ENCODE measurements at places on chromosomes 3 and 15.

DNA sequence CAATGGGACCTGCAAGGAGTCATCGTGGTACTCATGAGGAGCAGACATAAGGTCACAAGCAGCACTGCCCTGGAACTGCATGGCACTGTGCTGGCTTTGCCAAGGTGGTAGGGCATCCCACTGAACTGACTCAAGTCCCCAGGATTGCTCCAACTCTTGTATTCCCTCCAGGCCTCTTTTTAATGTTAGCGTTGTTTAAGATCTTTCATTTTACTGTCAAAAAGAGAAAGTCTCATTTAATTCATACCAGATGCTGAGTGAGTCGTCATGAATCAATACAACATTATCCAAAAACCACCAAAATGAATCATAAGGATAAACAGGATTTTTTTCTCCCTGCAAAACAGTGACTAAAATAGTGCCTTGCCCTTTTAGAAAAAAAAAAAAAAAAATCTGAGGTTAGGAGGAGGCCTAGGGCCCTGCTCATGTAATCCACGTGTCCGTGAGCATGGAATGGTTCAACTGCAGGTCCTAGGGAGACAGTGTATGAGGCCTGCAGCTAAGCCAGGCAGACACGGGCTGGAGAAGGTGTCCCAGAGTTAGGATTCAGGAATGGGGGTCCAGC, 36.7 kb upstream of the BLM start:
- DNase-seq: peak; percentile 86

GRCh38 chr15:29021857-29022256, 136.1 kb downstream of the APBA2 start:
- no peak for DNase-seq

DNA sequence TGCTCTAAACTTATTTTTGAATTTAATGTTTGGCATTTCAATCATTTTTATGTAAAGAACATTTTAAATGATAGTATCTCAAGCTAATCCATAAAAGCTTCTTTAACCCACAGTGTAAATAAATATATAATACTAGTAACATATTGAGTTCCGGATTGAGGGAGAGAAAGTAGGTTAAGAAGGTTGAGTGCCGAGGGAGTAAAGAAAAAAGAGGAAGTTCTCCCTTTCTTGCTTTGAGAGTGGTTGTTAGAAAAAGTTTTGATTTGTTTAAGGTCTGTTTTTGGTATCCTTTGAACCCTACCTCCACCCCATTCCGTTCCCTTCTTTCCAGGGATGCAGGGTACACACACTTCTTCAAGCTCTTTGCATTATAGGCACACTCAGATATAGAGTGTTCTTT, 130.8 kb downstream of the VPS8 start:
- no peak for DNase-seq

- DNase-seq: no peak
Observed at GRCh38 chr3:110754212-110754916, 317.3 kb upstream of the NECTIN3 start.

GRCh38 chr3:145776782-145777408, 384.1 kb downstream of the PLOD2 start:
- peak; percentile 54 for DNase-seq

- peak; percentile 57 for DNase-seq
Observed at GRCh38 chr3:20056725-20057611, 16.7 kb downstream of the KAT2B start.

DNA sequence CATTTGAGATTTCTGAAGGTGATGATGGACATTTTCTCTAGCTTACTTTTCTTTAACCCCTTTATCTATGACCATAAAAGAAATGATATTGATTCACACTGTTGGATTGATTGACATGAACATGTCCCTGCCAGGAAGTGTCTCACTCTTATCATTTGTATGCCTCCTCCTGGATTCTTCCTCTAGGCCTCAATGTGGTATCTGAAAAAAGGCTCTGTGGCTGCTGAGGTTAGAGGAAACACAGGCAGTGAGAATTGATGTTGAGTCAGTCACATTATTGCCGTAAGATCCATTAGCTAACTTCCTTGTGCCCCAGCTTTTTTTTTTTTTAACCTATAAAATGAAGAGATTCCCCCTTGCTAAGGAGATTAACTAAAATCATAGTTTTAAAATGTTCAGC, 8.0 kb upstream of the THRB start:
- peak; percentile 16 for DNase-seq

GRCh38 chr3:179716811-179717210, 64.0 kb downstream of the USP13 start:
- DNase-seq: peak; percentile 78

DNA sequence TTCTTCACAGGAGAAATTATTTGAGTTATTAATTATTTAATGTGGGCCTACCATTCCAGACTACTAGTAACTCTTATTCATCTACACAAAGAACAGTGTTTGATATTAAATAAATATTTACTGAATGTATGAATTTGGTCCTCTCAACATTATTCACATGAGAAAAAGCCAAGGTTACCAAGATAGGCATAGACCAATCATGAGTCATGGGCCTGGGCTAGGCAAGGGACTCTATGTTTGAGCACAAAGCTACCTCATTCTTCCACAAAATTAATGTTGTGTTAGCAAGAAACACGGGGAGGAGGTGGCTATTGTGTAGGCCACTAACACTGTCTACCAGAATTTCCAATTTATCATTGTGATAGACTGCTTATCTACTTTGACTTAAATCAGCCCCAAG, 115.7 kb downstream of the SERPINI1 start:
- no peak for DNase-seq

DNA sequence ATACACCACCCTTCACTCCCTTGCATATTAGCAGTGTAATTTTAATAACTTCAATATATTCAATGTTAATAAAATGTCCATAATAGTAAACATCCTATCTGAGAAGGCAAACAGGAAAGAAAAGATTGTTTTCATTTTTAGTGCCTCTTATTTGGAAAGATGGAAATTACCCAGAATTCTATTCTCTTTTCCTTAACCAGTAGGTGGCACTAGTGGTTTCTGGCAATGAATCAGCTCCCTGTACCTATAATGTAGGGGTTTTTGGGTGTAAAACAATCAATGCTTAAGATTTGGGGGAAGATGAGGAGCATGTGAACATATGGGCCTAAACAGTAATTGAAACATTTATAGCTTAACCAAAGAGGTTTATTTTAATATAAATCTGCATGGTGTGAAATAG, 5.7 kb upstream of the SEMA6D start:
- no peak for DNase-seq

GRCh38 chr15:91227117-91227516, 127.1 kb downstream of the SV2B start:
- DNase-seq: no peak

DNA sequence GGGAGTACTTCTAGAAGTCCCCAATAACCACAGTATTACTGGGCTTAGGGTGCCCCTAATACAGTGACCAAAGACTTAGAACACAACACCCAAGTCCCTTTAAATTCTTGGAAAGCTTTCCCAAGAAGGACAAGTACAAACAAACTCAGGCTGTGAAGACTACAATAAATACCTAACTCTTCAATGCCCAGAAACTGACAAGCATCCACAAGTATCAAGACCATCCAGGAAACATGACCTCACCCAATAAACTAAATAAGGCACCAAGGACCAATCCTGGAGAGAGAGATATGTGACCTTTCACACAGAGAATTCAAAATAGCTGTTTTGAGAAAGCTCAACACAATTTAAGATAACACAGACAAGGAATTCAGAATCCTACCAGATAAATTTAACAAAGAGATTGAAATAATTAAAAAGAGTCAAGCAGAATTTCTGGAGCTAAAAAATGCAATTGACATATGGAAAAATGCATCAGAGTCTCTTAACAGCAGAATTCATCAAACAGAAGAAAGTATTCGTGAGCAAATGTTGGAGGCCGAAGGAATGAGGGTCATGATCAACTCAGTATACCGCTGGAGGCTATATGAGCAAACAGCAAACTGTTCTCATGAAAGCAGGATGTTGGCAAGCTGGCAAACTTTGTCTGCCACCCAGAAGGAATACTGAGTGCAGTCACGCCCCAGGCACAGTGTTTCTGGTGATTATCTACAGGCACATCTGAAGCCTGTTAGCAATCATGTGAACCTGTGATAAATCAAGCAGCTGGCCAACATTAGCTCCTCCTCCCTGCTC, 87.0 kb upstream of the NECTIN3 start:
- DNase-seq: no peak

DNA sequence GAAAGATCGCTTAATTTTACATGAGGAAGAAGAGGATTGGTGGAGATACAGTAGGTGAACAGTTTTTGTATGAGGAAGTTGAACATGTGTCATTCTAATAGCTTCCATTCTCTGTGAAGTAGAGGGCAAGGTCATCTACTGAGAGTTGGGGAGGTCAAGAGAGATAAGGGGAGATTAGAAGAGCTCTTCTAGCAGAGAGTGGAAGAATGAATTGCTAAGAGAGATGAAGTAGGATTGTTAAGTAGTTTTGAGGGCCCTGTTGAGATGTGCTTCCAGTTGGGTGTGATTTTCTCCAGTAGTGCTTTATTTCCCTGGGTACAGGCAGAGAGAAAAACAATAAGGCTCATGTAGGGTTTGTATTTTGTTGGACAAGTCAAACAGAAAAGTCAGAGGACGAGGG, 5.2 kb downstream of the OPA1 start:
- DNase-seq: no peak

GRCh38 chr15:63246691-63247469, 30.5 kb upstream of the APH1B start:
- peak; percentile 47 for DNase-seq

DNA sequence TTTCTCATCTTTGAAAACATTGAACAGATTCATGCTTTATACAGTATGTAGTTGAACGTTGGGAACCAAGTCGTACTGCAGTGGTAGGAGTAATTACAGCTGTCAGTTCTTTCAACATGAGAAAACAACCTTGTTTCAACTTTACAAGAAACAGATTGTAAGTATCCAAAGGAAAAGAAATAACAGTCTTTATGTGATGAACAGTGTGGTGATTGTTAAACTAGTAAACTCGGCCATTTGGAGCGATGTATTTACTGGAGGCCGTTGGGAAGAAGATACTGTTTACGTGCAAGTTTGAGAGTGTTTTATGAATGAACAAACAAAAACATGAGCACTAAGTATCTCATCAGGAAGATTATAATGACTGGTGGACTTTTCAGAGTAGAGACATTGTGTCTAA, 48.4 kb downstream of the EPHA3 start:
- DNase-seq: no peak
